IPS DF 6.9 (cell line): ENCODE measurements at places on chromosomes 5 and 9.

DNA sequence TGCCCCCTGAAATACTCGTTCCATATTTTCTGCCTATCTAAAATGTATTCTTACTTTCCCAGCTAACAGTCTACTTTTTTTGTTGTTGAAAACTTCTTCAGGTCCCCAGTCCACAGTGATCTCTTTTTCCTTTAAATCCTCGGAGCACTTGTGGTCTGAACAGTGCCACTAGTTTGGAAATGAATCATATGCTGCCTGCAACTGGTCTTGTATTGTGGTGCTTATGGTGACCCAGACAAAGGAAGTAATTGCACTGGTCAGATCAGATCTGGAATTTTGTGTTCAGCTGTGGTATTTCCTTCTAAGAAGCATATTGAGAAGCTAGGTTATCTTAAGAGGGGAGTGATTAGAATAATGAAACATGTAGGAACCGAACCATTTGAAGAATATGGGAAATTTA lies 2.9 kb downstream of the UNC13B start:
- DNase-seq = no peak

- DNase-seq = no peak
Observed at GRCh38 chr5:79076819-79077218, 7.3 kb downstream of the BHMT2 start.

DNA sequence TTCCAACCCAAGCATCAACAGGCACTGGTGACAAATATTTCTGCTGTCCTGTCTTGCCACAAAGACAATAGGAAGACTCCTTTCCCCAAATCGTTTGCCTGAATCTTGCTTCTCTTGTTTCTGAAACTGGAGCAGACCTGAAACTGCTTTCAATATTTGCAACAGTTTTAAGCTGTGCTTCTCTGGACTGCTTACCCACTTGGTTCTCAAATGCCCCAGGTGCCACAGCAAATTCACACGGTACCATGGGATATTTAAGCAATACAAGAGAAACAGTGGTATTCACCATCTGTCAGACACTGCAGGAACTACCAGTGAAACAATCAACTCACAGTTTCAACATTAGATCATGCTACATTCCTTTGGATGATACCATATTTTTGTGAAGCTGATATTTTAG lies 309.4 kb downstream of the PARP8 start:
- no peak for DNase-seq

GRCh38 chr9:18362901-18363685 lies 110.9 kb upstream of the ADAMTSL1 start:
- no peak for DNase-seq

GRCh38 chr5:78519198-78519941 lies 129.2 kb downstream of the LHFPL2 start:
- DNase-seq = no peak

- no peak for DNase-seq
Observed at GRCh38 chr9:135079018-135079417, 8.4 kb upstream of the OLFM1 start.

GRCh38 chr9:80157561-80157983 lies 585.8 kb downstream of the TLE4 start:
- no peak for DNase-seq

GRCh38 chr5:133977161-133977787 lies 8.8 kb upstream of the C5orf15 start:
- no peak for DNase-seq

GRCh38 chr9:87029905-87030304 lies 82.6 kb upstream of the GAS1 start:
- no peak for DNase-seq

GRCh38 chr9:31302620-31303418 lies 1081.6 kb upstream of the ACO1 start:
- no peak for DNase-seq

- no peak for DNase-seq
Observed at GRCh38 chr5:142572006-142572405, 113.9 kb downstream of the FGF1 start.

- no peak for DNase-seq
Observed at GRCh38 chr5:145859897-145860296, 12.9 kb downstream of the GRXCR2 start.

- DNase-seq = no peak
Observed at GRCh38 chr9:86586144-86586494, 231.9 kb upstream of the TUT7 start.

- DNase-seq = no peak
Observed at GRCh38 chr5:107563959-107564544, 106.7 kb downstream of the EFNA5 start.

- DNase-seq = no peak
Observed at GRCh38 chr9:136697146-136697820, 10.0 kb upstream of the AGPAT2 start.

- DNase-seq = no peak
Observed at GRCh38 chr5:127396490-127397155, 106.0 kb downstream of the MEGF10 start.

- DNase-seq = no peak
Observed at GRCh38 chr5:133785182-133785581, 172.8 kb upstream of the FSTL4 start.

- no peak for DNase-seq
Observed at GRCh38 chr9:127395497-127396252, 1.3 kb upstream of the SLC2A8 start.

DNA sequence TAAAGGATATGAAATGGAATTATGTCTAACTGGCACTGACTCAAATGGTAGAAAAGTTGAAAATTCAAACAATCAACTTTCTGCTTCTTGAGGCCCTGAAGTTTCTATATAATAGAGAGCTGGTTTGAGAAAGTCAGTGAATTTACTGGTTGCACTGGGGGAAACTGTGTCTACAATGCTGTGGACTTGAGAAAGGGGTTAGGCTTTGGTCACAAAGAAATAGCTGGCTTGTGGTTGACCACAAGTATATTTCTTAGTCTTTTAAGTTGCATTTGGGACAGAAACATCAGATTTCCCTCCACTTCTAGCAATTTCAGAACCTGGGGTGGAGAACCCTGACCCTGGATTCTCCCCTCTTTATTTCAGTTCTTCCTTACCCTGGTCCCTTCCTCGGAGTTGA lies 192.6 kb upstream of the ACTBL2 start:
- no peak for DNase-seq

DNA sequence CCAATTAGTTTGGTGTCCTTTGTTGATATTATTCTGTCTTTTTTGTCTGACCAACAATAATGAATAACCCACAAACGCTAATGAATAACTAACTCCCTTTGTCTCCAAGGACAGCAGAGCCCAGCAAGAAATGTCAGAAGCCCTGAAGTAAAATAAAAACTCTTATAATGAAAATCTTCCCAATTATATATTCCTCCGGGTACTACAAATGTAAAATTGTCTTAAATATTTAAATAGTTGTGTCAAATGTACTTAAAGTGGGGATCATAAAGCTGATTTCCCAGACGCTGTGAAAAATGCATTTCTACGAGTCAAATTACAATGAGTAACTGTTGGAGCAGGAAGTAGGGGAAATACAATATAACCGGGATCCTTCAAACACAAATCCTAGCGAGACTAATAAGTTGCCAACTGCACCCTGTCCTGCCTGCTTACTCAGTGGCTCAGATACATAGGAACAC lies 22.3 kb downstream of the GLIS3 start:
- no peak for DNase-seq

- DNase-seq = no peak
Observed at GRCh38 chr5:169856571-169856970, 123.7 kb downstream of the INSYN2B start.

DNA sequence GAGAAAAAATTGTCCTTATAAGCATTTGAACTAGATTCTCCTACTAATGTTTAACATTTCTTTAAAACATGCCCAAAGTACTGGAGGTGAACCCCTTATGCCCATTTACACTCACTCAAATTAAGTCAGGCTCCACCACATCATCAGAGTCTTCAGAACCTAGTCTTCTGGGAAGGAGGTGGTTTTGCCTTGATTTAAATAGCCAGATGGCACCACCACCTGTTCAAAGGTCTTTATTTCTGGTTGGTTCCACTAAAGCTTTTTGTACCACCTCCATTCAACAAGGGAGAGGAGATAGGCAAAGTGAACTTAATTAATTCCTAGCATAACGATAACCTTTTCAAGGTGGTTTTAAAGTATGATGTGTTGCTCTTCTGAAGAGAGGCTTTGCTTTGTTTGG lies 189.5 kb downstream of the SLF1 start:
- DNase-seq = no peak

DNA sequence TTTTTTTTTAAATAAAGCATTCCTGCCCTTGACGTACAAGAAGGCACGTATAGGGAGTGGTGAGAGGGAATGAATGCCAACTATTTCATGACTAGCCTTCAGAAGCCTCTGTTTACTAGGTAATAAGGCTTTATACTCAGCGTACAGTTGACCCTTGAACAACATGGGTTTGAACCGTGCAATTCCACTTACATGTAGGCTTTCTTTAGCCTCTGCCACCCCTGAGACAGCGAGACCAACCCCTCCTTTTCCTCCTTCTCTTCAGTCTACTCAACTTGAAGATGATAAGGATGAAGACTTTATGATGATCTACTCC lies 22.5 kb downstream of the CDC42SE2 start:
- DNase-seq = no peak

DNA sequence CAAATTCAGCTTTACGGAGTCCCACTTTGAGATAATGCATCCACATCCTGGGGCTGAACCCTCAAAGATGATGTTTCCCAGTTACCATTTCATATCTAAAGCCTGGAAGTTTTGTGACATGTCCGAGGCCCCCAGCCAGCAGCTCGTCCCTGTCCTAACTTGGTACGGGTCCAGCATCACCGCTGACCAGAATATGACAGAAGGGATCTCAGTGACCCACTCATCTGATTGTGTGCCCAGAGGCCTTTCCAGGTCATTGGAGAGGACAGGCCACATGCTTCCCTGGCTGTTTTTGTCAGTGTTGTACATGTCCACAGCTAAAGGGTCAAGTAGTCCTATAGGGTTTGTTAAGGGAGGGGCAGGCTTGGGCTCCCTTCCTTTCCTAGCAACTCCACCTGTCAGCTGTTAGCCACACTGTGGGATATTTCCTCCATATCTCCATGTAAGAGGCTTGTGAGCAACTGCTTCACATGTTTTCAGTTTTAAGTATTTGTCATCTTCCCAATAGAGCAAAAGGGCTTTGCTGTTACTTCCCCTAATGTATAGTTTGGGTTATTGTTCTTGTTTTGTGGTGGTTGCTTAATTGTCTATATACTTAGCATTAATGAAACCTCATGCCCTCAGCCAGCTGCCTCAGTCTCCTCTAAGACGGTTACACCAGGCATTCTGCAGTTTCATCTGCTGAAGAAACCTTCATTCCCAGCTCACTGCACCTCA lies 33.4 kb downstream of the SECISBP2 start:
- no peak for DNase-seq

- DNase-seq = no peak
Observed at GRCh38 chr5:169939731-169940130, 40.6 kb downstream of the INSYN2B start.

GRCh38 chr5:40958811-40959210 lies 49.5 kb downstream of the C7 start:
- no peak for DNase-seq

DNA sequence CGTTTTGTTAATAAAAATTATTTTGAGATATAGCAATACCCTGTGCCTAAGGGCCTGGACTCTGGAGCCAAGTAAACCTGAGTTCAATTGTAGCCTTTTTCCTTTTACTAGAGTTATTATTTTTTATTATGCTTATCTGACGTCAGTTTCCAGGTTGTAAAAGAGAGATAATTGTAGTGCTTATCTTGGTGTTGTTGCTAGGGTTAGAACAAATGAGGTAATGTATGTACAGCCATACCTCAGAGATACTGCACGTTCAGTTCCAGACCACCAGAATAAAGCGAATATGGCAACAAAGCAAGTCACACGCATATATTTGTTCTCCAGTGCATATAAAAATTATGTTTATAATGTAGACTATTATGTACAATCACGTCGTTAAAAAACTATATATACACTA lies 215.0 kb downstream of the VPS13A start:
- DNase-seq = no peak

GRCh38 chr5:115575167-115576070 lies 26.9 kb downstream of the TICAM2 start:
- no peak for DNase-seq

DNA sequence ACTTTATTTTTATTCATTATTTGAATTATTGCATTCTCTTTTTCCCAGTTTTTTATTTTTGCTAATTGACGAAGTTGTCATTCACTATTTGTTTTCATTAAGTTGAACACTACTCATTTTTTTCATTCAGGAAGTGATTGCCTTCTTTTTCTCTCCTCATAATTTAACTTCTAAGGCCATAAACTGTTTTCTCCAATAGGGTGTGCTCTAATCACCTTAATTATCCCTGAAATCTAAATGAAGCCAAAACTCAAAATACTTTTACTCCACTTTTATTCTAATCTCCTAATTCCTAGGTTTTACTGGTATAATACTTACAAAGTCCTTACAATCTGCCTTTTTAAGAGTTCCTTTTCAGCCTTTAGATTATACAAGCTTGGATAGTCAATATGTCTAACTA lies 2.9 kb upstream of the OR13C2 start:
- DNase-seq = no peak

GRCh38 chr5:128537221-128537999 lies 635 bp downstream of the FBN2 start:
- DNase-seq = peak; percentile 7

GRCh38 chr5:56459394-56460194 lies 226.5 kb upstream of the ANKRD55 start:
- DNase-seq = no peak

- no peak for DNase-seq
Observed at GRCh38 chr5:1702318-1702717, 97.3 kb downstream of the MRPL36 start.

- no peak for DNase-seq
Observed at GRCh38 chr9:95494416-95495371, 22.1 kb downstream of the PTCH1 start.

GRCh38 chr9:105204416-105204815 lies 40.0 kb upstream of the SLC44A1 start:
- DNase-seq = no peak

DNA sequence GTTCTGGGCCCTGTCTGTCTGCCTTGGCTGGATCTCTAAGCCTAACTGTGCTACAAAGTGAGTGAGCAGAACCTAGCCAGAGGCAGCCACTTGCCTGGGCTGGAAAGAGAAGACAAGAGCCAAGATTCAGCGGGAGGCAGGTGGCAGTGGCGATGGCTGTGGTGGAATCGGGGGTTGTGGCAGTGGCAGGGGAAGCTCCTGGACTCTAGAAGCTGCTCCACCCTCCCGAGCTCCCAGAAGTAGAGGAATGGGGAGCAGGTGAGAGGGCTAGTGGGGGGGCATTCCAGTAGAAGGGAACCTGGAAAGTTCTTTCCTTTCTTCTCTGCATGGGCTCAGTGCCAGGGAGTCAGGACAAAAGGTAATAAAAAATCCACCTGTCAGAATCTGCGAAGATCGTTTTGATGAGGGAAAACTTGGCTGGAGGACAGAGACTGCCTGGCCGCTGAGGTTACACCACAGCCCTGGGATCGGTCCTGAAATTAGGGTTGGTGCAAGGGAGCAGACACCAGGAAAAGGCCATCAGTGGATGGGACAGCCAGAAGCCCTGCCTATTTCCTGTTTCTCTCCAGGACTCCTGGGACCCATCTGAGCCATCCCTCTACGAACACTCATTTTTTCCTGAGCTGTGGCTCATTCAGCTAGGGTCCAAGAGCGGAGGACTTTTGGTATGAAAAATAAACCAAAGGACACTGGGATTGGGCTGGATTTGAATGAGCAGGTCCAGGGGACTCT lies 1.6 kb downstream of the CRAT start:
- no peak for DNase-seq
